ENCODE measurements at places on chromosomes 7 and 10.

- no peak for DNase-seq
These were observed 145.1 kb downstream of the PLXDC2 start for GRCh38 chr10:19961076-19962053.

DNA sequence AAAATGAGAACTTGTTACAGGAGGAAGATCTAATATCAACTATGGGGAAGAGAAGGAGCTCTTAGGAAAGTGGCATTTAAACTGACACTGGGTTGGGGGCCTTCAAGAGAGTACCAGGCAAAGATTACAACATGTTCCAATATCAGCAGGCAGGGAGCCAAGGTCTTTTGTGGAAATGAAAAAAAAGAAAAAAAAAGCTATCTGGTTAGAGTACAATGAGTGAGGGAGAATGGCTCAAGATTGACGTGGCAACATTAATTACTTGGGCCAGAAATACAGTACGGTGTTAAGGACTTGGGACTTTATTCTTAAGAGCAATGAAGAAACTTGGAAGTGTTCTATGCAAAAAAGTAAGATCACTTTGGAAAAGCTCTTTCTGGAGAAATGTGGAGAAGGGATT, 132.3 kb upstream of the CDK1 start:
- no peak for DNase-seq

GRCh38 chr7:158237672-158238335, 349.8 kb downstream of the PTPRN2 start:
- no peak for DNase-seq

- DNase-seq: no peak
These were observed 5.6 kb upstream of the MTG1 start for GRCh38 chr10:133388236-133388972.

DNA sequence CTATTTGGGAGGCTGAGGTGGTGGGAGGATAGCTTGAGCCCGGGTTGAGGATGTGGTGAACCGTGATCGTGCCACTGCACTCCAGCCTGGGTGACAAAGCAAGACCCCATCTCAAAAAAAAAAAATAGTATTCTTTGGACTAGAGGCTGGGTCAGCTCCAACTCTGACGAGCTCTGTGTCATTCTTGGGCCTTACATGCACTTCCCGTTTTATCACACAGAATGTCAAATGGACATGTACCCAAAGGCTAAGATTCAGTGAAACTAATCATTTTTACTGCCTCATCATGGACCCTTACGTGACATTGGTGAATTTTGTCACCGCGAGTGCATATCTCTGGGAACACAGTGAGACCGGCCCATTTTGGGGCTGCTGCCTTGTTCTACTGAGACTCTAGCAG, 27.3 kb downstream of the PALD1 start:
- no peak for DNase-seq

GRCh38 chr7:107998660-107999480, 4.1 kb downstream of the LAMB1 start:
- DNase-seq: no peak

DNA sequence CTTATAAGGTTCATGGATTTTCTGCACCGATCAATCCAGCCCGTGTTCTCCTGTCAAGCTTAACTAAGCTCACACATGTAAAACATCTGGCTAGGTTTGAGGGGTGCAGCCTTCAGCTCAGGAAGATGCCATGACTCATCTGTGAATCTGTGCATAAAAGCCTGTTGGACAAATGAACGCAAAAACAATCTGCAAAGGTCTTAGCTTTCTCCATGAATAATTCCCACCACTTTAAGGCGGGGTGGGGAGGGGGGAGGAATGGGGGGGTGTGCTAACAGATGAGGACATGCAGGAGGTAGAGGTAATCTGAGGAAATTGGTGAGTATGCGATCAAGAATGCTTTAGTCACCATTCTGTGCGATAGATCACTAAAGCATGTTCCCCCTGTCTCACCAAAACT, 4.8 kb downstream of the DOCK4 start:
- peak; percentile 83 for DNase-seq

DNA sequence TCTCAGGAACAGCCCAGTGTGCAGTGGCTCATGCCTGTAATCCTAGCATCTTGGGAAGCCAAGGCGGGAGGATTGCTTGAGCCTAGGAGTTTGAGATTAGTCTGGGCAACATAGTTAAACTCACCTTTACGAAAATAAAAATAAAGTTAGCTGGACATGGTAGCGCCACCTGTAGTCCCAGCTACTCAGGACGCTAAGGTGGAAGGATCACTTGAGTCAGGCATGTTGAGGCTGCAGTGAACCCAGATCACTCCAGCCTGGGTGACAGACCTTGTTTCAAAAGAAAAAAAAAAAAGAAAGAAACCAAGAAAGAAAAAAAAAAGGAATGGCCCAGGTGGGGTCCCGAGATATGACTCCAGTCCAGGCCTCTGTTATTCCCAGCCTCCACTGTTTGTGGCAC, 96.6 kb downstream of the SLC25A13 start:
- DNase-seq: no peak

DNA sequence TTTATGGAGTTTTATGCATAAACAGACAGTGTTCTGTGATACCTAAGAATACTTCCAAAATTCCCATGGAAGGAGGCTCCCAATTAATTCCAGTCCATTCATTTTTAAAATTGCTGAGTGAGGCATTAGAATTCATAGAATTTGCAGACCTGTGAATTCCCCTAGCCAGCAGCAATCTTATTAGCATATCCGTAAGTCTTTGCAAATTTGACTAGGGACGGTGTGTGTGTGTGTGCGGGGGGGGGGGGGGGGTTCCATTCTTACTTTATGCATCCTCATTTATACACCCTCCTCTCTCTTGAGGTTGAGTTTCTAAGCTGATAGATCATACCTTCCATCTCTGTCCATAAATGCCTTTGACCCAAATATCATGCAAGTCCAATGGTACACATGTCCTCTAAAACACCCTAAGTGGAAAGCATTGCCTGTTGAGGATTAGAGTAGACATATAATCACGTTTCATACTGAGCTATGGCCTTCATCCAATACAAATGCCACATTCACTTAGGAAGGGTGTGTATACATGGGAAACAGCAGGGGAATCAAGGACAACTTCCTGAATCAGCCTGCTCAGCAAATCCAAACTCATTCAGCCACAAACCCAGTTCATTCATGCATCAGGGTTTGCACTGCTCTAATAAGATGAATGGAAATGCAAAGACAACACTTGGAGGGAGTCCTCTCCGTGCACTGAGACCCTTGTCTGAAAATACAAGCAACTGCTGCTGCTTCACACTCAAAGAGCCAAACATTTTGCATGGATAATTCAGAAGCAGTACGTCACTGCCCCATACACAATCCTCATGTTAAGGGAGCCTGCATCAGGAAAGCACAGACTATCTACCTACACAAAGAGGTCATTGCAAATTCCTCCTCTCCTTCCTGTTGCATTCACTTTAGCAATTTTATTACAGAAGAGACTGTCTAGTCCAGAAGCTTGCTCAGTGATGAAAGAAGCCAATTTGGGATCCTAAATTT, 350.8 kb downstream of the KCNMA1 start:
- no peak for DNase-seq

GRCh38 chr10:127195571-127196281, 665 bp downstream of the INSYN2A start:
- no peak for DNase-seq

DNA sequence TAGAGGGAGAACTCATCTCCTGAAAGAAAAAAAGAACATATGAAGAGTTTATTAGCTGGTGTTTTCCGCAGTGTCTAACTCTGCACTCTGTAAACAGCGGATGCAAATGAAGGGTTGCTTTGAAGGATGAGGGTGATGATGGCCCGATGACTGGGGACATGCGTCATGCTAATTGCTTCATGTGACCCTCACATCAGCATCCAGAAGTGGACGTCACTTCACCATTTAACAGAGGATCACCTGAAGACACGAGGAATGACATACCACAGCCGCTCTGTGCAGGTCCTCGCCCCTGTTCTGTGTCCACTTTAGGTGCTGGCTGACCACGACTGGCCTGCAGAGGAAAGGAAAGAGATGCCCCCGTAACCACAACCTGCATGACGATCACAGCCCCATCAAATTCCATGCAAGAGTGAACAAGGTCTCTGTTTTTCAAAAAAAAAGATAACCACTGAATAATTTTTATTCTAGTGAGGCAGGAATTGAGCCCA, 82.9 kb downstream of the KLF6 start:
- no peak for DNase-seq

DNA sequence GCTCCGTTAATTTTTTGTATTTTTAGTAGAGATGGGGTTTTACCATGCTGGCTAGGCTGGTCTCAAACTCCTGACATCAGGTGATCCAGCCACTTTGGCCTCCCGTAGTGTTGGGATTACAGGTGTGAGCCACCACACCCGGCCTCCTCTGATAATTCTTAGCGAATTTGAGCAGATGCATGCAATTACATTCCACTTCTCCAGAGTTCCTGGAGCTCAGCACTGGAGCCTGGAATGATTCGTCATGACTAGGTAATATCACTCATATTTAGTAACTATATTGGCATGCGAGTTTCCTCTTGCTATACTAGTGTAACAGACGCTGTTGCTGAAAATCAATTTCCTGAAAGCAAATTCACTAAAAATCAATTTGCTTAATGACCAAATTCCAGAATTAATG, 86.8 kb downstream of the MKX start:
- DNase-seq: peak; percentile 44

- DNase-seq: no peak
These were observed 125.5 kb downstream of the LRRC4 start for GRCh38 chr7:127905491-127906330.

DNA sequence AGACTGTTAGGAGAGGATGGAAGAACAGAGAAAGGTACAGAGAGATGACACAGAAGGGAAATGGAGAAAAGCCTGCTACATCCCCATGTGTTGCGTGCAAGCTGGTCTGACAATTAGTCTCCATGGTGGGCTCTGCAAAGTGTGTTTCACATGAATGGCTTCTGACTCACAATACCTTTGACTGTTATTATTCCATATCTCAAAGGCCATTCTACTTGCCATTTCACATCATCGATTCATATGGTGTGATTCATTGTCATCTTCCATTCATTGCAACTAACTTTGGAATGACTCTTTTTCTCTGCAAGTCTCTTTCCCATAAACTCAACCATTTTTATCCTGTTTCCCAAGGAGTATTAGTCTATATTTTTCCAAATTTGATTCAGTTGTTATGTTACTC, 208.9 kb upstream of the INHBA start:
- DNase-seq: peak; percentile 87

GRCh38 chr7:34371922-34372321, 286.1 kb upstream of the NPSR1 start:
- no peak for DNase-seq

DNA sequence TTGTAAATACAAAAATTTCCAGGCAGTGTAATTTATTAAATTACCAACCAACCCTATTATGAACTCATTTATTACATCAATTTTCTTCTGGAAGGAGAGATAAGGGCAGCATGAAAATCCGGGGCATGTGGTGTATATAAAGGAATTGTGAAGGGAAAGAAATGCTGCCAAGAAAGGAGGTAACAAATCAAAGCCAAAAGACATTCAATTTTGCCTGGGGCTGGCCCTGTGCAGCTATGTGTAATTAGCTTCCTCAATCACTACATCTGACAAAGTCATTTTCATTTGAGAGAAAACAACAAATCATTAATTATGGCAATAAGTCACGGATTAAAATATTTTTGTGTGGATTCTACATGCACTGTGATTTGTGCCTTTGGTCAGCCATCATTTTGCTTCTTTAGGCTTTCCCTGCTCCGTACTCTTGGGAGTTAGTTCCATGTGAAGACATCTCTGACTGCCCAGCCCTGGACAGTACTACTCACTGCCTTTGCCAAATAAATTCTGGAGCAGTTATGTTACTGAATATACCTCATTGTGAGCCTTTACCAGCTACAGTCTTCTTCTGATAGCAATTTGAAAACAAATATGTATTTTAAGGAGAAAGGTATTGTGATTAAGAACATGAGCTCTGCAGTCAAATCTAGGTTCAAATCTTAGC, 191.7 kb downstream of the RELN start:
- no peak for DNase-seq

GRCh38 chr10:104351061-104351702, 2.5 kb upstream of the CFAP58 start:
- DNase-seq: no peak

GRCh38 chr10:64038107-64038506, 516.9 kb downstream of the REEP3 start:
- DNase-seq: no peak

DNA sequence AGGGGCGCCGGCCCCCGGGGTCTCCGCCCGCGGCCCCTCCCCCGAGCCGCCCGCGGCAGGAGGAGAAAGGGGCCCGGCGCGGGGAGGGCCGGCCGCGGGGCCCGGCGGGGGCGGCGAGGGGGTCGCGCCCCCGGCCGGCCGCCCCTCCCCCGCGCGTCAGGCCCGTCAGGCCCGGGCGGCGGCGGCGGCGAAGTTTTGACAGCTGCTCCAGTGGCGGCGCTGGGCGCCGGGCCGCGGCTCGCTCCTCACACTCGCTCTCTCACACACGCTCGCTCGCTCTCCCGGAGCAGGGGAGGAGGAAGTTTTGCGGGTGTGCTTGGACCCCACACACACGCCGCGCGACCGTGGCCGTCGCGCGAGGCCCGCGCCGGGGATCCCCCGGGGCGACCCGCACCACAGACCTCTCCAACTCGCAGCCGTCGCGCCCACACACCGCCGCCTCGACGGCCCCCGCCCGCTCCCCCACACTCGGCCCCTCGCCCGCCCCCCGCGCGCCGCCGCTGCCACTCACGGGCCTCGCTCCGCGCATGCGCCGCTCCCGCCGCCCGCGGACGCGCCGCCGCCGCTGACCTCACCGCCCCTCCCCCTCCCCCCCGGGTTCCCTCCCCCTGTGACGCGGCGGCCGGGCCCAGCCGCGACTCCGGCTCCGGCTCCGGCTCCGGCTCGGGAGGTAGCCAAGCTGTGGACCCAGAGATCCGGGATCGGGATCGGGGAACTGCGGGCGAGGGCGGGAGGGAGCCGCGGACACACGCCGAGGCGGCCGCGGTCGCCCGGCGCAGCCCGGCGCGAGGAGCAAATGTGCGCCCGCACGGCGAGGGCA, 518 bp upstream of the KMT2C start:
- peak; percentile 90 for DNase-seq

- DNase-seq: peak; percentile 12
These were observed 27.9 kb upstream of the SH2B2 start for GRCh38 chr7:102258749-102259107.

GRCh38 chr10:132249226-132249724, 58.5 kb downstream of the STK32C start:
- DNase-seq: no peak
